ENCODE measurements at places on chromosomes 6 and 20.

GRCh38 chr6:157329829-157330228 is 6.5 kb upstream of the TMEM242 start:
- DNase-seq, result no peak

DNA sequence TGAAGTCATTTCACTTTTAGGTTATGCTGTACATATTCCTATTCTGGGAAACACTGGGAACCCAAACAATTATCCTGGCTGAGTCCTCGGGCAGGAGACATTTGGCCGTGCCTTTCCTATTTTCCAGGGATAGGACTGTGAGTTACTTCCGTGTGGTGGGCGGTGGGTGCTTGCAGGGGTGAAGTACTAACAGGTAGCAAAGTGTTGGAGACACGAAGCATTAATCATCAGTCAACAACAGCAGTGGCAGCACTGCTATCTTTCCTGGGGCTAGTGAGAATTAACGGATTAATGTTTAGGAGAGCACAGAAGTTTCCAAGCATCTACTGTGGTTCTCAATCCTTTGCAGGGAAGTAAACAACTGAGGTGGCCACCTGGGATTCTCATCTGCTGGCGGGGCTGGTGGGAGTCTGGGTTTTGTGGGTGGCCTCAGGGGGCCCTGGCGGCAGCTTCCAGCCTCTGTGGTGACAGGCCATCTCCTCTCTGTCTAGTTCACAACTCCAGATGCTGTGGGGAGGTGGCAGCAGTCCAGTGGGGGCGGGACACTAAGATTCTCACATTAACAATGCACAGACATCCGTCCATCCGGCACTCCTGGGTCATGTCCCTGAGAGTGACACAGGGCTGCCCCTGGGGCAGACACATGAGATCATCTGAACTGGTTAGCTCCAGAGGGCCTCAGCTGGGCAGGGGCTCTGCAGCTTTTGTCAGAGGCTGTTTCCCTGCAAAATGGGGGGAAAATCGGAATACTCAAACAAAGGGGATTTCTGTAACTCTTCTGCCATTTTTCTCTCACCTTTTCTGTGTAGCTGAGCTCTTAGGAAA is 90.9 kb downstream of the GJA10 start:
- no peak for DNase-seq

DNA sequence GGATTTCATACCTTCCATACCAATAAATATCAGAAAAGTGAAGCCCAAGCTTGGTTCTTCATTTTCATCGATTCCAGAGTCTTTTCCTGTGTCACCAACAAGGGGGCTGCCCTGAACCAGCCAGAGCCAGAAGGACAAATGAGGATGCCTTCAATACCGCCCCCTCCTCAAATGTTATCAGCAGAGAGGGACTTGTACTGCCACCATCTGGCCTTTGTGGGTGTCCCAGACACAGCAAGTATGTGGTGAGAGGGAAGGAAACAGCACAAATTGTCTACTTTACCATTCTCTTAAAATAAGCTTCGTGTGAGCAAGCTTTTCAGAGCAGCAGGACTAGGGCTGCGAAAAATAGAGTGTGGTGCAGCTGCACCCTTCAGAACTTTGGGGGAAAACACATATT is 165.3 kb downstream of the SOBP start:
- no peak for DNase-seq

- no peak for DNase-seq
These were observed 451.0 kb upstream of the MARCKS start for GRCh38 chr6:113406048-113406695.

DNA sequence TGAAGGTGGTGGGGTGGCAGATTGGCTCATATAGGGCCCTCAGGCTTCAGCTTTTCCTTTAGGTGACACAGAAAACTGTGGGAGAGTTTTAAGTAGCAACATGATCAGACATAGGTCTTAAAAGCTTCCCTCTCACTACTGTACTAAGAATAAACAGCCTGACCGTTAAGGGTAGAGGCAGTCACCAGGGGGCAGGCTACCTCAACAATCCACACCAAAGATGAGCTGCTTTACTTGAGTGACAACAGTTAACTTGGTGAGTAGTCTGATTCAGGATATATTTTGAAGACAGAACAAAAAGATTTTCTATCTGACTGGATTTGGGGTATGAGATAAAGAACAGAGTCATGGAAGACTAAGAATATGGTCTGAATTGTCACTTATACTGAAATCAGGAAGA is 193.1 kb upstream of the SHLD1 start:
- DNase-seq, result peak; percentile 14

DNA sequence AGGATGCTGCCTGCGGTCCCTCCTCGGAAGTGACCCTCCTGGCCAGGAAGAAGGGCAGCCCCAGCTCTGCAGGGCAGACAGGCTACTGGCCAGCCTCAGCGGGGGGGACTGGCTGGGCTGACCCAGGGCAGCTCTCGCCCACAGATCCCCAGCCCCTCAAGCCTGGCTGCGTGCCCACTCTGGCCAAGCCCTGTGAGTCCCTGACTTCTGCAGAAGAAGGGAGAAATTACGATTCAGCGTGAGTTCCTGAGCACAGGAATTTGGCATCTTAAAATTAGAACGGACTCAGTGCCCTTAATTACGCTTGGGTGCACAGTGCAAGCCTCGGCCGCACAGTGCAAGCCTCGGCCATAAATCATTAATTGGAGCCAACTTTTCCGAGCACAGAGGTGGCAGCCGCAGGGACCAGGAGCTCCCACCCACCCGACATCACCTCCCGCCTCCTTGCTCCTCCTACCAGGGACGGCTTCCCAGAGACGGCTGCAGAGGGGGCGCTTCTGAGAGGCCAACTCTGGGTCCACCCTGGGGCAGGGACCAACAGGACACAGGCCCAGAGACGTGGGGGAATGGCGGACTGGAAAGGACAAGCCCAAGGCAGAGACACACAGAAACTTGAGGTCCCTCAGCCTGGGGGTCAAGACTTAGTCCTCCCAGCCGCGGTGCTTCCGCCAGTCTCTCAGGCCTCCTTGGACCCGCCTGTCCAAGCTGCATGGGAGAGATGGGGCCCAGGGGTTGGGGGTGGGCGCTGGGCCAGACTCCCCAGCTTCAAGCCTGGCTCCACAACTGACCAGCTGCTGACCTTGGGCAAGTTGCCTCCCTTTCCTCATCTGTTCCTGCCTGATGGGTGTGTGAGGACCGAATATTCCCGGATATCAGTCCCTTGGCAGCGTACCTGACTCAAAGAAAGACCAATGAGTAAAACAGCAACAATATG is 165.4 kb downstream of the TAF4 start:
- DNase-seq, result no peak

Data from NCI-H187 treated with DMSO at 0.1 percent for 48 hours (cell line).